ENCODE measurements at places on chromosomes 6 and 20.

DNA sequence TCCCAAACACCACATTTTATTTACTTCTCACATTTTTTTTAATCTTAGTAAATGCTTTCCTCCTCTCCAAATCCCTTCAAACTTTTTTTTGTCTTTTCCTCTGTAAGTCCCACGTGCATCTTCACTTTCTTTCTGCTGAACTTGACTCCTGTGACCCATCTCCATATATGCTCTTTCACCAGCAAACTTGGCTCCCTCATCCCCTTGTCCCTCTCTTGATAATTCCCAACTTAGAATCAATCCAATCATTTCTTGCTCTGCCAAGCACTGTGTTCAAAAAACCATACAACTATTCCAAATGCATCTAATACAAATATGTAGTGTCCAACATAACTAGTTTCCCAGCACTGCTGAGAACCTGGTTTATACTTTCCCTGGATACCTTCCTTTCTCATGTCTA is 519.4 kb downstream of the HDGFL1 start:
- no peak for DNase-seq

DNA sequence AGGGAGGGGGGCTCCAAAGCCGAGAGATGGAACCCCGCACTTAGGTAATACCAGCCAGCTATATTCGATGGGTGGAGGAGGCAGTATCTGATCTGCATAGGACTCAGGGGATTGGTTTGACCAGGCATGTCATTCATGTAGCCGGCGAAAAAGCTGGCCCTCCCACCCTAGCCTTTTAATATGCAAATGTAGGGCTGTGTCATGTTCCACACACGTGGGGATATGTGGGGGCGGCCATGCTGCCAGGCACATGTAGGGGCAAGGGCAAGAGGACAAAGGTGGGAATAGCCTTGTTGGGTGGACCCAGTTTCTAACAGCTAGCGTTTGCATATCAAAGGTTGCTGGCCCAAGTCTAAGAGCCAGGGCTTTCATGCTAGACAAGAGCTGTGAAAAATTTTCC is 39.1 kb upstream of the DDR1 start:
- DNase-seq, result no peak

DNA sequence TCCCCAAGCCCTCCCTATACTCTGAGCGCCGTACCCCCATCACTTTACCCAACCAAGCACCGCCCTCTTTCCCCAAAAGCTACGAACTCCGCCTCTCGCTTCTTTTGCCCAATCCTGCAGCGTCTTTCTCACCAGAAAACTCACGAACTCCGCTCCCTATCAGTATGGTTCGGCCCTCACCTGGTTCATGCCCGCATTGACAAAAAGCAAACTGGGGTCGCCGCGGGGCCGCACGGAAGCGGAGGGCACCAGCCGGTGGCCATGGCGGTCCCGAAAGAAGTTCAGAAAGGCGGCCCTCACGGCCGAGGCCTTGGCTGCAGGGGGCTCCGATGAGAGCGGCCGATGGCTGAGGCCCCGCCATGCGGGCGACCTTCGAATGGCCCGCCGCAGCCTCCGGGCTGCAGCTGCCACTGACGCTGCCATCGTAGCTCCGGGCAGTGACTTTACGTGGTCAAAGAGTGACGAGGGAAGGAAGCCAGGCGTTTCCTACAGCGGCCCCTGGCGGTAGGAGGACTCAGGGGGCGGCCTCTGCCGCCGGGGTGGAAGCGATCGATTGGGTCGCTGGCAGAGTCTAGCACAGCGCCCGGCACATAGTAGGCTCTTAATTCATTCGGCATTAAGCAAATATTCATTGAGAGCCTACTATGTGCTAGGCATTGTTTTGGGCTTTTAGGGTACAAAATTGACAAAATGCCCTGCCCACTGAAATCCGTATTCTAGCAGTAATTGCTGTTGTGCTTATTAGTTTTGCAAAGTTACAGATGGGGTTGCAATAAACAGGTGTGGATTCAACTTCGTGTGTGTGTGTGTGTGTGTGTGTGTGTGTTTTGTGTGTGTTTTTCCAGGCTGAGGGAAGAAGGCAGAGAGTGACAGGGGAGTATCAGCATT is at the start of gene AARS2:
Gene AARS2, minus strand, starts transcription at position 447 of the 888 bp plus-strand sequence. Its CDS starts 24 bp downstream, at position 423.
- peak; percentile 93 for DNase-seq

GRCh38 chr6:72724545-72724944 is 102.7 kb downstream of the KCNQ5 start:
- no peak for DNase-seq

- no peak for DNase-seq
These were observed at the start of gene HFE for GRCh38 chr6:26087284-26088115. TSS of gene HFE (plus strand) at chr6:26087429. CDS start at chr6:26087441, 12 bp downstream.

GRCh38 chr20:1467355-1468116 is 887 bp upstream of the NSFL1C start:
- no peak for DNase-seq

- no peak for DNase-seq
These were observed 47.9 kb upstream of the SCML4 start for GRCh38 chr6:107871976-107872375.

GRCh38 chr6:20426177-20427082 is 24.8 kb downstream of the E2F3 start:
- DNase-seq, result no peak

GRCh38 chr6:123016431-123017103 is 20.5 kb downstream of the CLVS2 start:
- DNase-seq, result no peak

DNA sequence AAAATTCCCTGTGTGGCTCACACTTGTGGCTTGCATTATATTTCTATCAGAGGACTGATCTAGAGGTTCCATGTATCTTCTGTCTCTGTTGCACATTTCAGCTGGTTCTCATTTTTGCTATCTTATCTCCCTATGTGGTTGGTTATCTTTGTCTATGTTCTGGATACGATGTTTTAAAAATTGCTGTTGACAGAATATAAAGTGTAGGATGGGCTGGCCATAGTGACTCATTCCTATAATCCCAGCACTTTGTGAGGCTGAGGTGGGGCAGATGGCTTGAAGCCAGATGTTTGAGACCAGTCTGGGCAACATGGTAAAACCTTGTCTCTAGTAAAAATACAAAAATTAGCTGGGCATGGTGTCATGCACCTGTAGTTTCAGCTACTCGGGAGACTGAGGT is 9.9 kb upstream of the ULBP3 start:
- no peak for DNase-seq

DNA sequence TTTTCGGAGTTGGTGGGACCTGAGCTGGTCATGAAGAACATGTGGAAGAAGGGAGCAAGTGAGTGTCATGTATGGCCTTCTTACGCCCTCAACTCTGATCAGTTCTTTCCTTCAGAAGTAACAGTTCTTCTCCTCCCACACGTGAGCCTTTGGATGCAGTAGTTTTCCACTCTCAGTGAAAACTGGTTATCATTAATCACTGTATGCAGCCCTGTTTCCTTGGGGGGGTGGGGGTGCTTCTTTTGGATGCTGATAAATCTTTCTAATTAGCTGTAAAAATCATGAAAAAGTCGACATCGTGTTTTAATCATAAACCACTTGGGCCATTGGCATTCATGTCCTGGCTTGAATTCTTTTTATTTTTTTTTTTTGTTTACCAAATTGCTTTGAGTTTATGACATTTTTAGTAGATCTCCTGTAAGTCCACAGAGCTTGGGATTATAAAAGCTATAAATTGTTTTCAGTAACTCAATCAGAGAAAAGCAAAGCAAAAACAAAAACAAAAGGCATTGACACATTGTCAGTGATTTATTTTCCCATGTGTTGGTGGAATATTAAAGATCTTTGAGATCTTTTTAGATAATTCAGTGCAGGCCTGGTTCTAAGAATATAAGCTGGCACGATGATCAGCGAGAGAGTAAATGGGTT is 84.8 kb downstream of the TRMT11 start:
- DNase-seq, result no peak

DNA sequence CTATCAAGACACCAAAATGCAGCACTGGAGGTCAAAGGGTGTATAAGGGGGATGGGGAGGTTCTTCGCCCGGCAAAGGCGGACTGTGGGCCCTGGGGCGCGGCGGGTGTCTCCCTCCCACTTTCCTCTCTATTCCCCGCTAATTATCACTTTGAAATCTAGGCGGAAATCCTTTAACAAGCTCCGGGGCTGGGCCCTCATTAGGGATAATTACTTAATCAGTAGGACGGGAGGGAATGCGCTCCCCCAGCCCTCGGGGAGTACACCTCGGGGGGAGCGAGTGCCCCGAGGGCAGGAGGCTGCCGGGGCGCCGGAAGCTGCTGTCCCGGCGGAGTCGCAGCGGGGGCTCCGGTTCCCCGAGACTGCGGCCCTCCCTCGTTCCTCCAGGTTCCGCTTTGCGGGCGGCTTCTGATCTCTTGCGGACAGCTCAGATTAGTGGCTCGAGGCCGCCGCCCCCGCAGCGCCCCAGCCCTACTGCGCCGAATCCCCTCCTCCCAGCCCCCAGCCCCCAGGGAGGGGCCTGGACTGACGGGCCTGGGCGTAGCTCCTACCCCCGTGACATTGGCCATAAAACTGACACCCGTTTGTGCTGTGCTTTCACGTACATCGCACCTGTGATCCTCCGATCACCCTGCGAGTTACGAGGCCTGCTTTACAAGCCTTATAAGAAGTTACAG is 14.7 kb downstream of the MUCL3 start:
- peak; percentile 49 for DNase-seq

DNA sequence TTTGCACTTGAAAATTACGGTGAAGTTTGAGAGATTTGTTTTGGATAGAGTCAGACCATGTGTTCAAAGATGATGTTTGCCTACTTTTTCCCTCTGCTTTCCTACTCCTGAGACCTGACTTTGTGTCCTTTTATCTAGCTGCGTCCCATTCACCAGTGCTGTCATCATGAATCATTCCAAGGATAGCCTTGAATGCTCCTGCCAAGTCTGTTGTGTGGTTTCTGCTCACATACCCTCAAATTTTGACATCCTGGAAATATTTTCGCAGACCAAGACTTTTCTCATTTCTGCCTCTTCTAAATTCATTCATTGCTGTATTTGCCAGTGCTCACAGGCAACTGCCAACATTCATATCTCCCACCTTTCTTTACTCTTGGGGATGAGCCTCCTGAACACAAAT is 175.9 kb upstream of the SCGN start:
- DNase-seq, result no peak

DNA sequence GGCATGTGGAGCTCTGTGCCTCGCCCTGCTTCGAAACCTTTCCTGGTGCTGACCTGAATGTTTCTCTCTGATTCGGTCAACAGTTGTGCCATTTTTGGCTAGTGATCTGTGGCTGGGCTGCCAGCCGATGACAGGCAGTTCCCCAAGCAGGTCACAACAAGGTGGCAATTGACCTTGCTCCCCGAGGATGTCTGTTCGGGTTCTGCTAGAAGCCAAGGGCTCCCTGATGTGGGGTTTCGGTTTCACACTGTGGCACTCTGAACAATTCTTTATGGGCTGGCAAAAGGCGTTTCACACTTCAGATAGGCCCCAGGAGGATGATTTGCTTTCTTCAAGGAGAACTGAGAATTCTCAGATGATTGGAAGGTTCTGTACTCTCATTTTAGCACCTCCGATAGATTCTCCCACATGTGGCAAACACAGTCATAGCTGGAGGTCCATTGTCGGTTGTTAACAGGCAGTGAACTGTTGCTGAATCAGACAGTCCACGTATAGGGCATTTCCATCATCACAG is 135.6 kb downstream of the SLC24A3 start:
- no peak for DNase-seq

GRCh38 chr20:56733967-56734366 is 104.9 kb downstream of the TFAP2C start:
- no peak for DNase-seq

- no peak for DNase-seq
These were observed 153.8 kb downstream of the QKI start for GRCh38 chr6:163568275-163568674.

DNA sequence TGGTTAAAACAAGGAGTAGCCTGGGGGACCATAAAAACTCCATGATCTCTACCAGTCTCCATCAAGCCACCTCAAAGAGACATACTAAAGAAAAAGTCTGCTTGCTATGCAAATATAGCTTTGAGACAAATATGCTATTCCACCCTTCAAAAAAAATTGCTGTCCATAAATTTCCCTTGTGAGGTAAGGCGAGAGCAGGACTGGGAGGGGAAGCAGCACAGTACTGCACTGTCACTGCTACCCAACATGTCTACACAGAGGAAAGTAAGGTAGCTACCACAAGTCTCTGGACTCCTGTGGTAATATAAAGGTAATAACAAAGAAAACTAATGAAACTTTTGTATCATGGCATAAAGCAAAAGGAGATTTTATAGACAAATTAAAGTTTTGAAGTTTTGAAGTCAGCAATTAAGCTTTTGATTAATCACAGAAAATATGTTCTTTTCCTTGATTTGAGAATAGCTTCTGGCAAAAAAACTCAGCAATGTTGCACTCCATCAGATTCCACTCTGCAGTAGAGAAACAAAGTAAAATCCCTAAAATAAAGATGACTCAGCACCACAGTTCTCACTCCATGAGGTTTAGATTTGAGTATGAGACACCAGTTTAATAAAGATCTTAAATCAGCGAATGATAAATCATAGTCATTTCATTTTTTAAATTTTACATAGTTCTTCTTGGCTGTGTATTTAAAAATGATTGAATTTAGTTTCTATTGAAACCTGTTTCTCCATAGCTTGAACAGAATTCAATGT is 602.4 kb downstream of the COL12A1 start:
- DNase-seq, result no peak

DNA sequence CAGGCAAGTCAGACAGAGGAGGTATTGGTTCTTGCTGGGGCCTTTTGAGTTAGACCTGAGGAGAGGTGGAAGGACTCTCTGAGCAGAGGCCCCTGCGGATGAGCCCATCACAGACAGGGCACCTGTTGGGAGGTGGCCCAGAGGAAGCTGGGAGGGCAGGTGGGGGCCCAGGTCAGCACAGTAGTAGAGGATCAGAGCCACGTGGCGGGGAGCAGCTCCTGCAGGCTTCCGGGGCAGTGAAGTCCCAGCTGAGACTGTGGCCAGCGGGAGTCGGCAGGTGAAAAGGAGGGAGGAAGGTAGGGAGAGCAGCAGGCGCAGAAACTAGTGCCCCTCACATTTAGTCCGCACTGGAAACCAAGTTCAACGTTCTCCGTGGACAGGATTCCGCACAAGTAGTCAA is 61.8 kb downstream of the RSPH3 start:
- DNase-seq, result no peak

DNA sequence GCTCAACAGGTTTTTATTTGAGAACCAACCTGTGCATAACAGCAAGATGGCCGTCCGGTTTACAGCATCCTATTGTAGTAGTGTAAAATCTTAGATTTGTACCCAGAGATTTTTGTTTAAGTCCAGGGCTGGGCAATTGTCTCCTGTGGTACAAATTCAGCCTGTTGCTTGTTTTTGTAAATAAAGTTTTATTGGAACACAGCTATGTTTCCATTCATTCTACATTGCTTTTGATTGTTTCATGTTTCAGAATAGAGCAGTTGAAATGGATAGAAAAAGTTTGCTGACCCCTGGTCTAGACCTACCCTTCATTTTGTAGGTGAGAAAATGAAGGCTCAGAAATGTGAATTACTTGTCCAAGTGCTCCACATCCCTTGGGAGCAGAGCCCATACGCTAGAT is 8.5 kb downstream of the SMPDL3A start:
- DNase-seq, result no peak

GRCh38 chr6:157066781-157067491 is 256.4 kb downstream of the TMEM242 start:
- DNase-seq, result no peak

DNA sequence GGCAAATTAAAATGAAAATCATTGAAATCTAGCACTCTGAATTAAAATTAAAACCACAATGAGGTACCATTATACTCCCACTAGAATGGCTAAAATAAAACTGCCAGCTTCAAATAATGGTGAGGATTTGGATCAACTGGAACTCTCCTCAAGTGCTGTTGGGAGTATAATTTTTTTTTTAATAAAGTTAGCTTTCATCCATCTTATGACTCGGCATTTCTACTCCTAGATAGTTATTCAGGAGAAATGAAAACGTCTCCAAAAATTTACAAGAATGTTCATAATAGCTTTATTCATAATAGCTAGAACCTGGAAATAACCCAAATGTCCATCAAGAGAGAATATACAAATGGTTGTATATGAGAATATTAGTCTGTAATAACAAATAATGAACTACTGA is 63.2 kb downstream of the ASXL1 start:
- DNase-seq, result no peak

All from stimulated activated CD8-positive, alpha-beta memory T cell treated with anti-CD3 and anti-CD28 coated beads, Interleukin-7, amount 100 ng/mL, for 1 hour (primary cell).